NCI-H187 (cell line): ENCODE measurements at places on chromosomes 11 and 22.
A peak's percentile ranks its signal among the peaks of the same experiment; 100 is the strongest.

DNA sequence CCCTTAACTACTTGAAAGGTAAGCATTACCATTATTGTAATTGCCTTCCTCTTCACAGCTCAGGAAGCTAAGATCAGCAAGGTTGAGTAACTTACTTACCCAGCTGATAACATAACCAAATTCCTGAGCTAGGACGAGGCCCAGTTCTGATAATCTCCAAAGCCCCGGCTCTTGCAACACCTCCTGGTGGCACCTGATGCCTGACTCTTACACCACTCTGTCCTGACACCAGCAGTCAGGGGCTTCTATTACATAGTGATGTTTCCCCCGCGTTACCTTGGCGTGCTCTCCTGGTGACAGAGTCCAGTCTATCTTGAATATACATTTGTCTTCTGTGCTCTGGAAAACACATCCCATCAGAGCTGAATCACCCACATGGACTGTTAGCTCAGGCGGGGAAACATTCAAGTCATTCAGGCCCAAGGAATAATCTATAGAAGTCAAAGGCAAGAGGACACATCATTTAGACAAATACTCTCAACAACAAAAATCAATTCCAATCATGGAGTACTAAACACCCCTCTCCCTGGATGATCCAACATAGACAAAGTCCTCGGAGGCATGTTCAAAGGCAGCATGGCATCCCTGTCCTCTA lies 12.6 kb downstream of the JAML start:
- no peak for DNase-seq

DNA sequence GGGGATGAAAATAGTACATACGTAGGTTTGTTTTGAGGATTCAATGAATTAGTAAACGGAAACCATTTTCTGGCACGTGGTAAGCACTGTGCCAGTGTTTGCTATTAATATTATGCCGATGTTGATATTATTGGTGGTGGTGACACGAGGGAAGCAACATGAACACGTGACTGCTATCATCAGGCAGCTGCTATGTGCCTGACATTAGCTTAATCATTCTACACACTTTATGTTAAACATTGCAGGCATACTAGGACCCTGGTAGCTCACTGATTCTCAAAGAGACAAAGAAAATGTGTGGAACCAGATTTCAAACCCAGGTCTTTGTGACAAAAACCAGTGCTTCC lies 656 bp downstream of the SRRD start:
- DNase-seq: no peak

GRCh38 chr11:122663764-122664163 lies 8.2 kb downstream of the UBASH3B start:
- no peak for DNase-seq

DNA sequence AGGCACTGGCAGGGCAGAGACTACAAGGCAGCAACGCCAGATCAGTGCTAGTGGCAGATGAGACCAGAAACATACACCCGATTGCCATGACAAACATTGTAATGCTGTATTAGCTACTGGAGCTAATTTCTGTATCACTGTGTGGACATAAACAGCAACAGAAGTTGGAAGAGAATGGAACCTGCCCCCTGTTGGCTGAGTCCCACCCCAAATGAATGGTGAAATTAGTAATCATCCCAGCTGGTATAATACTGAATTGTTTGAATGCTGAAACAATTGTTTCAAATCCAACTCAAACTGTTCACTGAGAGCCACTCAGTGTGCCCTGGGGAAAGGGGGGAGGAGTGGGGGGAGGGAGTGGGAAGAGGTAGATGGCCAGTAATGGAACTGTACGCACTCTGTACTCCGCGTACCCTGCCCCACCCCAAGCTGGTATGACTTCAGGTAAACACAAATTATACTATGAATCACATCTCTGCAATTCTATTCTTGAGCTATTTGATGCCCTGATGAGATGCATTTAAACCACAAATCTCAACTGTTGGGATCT lies 11.2 kb upstream of the BIRC3 start:
- DNase-seq: no peak

GRCh38 chr22:48224332-48224731 lies 1461.9 kb downstream of the TBC1D22A start:
- no peak for DNase-seq

- no peak for DNase-seq
Observed at GRCh38 chr11:57815877-57816276, 54.3 kb downstream of the CTNND1 start.

DNA sequence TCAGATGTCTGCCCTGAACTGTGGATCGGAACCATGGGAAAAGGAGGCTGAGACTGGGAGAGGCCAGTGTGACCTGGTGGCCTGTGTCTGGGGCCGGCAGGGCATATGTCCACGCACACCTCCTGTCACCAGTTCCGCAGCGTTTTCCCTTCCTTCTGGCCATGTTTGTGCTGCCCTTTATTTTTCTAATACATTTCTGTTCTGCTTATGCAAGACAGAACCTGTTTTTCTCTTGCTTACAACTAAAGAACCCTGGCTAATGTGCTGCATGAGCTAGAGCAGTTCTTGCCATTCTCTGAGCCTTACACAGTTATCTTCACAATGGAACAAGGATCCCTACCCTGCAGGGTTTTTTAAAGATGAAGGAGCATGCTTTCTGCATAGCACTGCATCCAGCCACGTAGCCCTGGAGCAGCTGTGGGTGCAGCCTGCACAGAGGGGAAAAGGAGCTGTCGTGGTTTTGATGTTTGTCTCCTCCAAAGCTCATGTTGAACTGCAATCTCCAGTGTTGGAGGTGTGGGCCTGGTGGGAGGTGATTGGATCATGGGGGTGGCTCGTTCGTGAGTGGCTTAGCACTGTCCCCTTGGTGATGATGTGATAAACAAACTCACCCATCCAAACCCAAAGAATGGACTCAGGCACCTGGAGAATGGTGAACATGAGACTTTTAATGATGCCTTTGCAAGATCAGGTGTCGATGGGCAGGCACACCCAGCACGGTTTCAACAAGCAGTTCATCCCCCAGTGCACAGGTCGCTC lies 84.8 kb upstream of the SHANK2 start:
- DNase-seq: no peak

DNA sequence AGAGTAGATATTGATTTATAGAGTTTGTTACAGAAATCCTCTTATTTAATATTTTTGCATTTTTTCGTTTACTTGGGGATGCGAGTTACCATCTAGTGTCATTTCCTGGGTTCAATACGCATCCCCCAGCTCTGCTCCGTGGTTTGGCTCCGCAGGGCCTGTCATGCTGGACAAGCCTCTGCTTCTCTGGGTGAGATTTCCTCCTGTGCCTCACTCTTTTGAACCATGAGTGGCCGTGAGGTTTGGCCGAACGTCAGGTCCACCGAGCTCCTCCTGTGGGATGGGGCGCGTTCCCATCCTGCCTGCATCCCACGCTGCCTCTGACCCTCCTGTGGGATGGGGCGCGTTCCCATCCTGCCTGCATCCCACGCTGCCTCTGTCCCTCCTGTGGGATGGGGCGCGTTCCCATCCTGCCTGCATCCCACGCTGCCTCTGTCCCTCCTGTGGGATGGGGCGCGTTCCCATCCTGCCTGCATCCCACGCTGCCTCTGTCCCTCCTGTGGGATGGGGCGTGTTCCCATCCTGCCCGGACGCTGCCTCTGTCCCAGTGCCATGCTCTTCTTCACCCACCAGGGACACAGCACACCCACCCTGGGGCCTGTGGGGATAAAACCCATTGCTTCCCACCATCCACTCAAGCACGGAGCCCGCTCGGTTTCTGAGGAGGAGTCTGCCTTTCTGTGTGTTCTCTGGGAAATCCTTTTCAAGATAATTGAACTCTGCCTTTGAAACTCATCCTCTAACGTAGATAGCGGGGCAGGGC lies 506.8 kb downstream of the BRD1 start:
- no peak for DNase-seq

GRCh38 chr11:64603411-64604110 lies 12.5 kb downstream of the SLC22A12 start:
- DNase-seq: no peak

GRCh38 chr11:31236143-31236542 lies 133.4 kb downstream of the DCDC1 start:
- DNase-seq: no peak

DNA sequence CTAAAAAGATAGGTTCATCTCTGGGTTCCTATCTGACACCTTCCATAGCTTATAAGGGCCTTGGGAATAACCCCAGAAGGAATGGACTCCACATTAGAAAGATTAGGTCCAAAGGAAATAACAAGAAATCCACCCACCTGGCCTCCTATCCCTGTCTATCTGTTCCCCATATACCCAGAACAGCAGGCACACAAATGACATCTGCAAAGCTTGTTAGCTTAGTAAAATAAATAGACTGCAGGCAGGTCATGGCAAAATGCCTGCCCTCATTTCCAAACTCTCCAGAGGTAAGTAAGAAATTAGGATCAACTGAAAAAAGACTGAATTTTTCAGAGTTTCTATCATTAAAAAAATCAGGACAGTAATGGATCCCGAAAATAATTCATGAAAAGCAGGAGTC lies 489.5 kb downstream of the DLG2 start:
- DNase-seq: no peak

DNA sequence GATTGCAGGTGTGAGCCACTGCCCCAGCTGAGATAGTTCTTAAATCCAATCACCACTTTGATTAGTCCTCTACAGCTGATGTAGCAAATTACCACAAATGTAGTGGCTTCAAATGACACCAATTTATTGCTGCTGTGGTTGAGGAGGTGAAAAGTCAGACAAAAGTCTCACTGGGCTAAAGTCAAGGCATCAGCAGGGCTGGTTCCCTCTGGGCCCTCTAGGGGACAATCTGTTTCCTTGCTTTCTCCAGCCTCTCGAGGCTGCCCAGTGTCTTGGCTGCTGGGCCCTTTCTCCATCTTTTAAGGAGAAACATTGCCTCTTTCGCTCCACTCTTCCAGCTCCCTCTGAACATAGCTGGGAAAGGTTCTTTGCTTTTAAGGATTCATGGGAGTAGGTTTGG lies 50.5 kb upstream of the SHANK2 start:
- no peak for DNase-seq

GRCh38 chr22:37387793-37388192 lies 39.5 kb downstream of the ELFN2 start:
- DNase-seq: peak; percentile 42

DNA sequence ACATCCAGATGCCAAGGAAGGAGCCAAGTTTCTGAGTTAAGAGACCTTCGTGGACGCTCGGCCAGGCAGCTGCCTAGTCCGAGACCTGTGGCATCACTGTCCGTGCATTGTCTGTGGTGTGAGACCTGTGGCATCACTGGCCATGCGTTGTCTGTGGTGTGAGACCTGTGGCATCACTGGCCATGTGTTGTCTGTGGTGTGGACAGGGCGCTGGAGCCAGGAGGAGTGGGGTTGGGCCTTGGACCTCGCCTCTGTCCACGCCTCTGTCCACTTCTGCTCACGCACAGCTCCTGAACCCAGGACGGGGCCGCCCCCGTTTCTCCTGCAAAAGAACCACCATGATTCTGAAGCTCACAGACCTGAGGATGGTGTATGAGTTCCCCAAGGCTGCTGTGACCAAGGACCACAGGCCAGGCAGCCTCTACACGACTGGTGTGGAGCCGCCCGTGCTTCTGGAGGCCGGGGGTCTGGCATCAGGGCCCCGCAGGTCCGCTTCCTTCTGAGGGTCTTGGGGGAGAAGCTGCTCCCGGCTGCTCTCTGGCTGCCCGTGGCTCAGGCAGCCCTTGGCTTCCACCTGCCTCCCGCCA lies 1218.3 kb downstream of the BRD1 start:
- DNase-seq: no peak

DNA sequence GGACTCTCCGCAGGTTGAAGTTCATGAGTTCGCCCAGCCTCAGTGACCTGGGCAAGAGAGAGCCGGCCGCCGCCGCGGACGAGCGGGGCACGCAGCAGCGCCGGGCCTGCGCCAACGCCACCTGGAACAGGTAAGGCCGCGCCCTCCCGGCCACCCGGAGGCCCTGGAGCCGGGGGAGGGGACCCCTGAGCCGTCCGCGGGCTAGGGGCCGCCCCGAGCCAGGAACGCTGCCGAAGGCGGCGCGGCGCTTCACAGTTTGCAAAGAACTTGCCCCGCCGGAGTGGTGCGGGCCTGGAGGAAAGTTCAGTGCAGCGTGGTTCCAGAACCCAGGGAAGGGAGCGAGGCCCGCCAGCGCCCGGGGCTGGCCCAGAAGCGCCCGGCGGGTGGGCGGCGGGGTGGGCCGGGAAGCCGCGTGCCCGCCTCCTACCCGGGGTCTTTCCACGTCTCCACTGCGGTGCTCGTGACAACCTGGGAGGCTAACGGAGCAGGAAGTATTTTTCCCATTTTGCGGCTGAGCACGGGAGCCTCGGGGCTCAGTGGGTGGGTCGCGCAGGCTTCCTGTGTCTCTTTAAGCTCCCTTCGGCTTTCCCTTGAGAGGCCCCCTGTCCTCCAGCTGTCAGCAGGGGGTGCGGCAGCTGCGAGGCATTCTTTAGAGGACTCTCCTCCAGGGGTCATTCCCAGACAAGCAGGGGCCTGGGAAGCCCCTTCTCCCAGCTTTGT lies 635 bp downstream of the PRR5 start:
- no peak for DNase-seq

GRCh38 chr11:101346591-101346990 lies 217.0 kb upstream of the PGR start:
- no peak for DNase-seq

DNA sequence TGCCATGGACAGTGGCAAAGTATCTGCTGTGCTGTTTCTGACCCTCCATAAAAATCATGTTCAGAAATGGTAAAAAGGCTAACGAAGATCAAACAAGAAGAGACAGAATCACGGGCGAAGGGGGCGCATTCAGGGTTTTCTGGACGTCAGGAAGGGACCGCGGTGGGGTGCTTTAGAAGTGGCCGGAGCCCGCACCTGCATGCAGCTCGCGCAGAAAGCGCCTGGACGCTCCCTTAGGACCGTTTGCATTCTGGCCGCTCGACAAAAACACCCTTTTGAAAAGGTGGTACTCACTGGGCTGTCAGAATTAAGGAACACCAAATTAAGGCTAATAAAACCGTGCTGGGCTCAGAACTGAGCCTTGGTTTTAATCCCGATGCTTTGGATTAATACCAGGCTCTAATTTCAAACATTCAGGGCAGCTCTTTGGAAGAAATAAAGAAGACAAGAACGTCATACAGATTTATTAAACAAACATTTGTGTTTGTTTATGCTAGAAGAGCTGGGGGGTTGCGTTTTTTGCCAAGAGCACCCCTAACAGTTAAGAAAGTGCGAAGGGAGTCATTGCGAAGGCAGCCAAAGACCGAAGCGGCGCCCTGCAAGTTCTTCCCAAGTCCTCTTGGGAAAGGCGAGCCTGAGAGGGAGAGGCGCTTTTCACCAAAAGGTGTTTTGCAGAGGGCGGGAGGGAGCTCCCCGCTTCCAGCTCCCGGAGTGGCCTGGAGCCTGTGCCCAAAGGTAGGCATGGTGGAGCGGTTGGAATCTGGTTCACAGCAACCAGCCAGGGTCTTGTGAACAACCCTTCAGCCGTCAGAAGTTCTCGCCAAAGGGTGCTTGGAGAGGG lies 47.7 kb upstream of the DBX1 start:
- DNase-seq: no peak

DNA sequence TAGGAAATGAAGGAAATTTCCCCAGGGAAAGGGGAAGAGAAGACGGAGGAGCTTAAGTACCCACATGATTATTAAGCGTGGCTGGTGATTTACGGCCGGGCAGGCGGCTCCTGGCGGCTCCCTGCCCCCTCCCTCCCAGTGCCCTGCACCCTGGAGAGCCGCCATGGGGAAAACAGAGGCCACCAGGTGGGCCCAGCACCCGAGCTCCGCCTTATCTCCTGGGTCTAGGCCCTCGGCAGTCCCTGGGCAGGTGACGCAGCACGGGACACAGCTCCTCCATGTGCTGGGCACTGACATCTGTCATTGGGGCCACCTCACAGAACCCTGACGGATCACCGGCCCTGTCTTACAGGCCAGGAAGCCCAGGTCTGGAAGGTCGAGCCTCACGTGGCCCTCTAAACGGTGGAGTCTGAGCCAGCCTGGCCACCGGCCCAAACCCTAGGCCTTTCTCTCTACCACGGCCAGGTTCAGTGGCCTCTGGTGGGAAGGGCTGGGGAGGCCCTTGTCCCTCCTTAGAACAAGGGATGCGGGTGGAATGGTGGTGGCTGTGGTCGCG lies 60.2 kb upstream of the PPARA start:
- DNase-seq: no peak
